AG09309 (cell line): ENCODE measurements at places on chromosomes 5 and 9.

GRCh38 chr9:90002397-90003271 lies 397.8 kb downstream of the GADD45G start:
- DNase-seq = no peak

DNA sequence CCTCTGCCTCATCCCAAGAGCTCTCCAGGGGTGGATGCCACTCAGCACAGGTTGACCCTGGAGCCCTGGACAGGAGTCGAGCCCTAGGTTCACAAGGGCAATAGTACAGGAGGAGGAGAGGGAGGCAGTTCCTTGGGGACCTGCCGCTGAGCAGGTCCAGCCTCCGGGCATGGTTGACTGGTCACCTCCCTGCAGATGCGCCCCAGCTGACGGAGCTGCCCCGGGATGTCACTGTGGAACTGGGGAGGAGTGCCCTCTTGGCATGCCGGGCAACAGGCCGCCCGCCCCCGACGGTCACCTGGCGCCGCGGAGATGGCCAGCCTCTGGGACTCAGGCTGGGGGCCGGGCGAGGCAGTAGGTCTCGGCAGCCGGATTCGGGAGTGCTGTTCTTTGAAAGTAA lies 53.7 kb downstream of the HMCN2 start:
- DNase-seq = no peak

GRCh38 chr9:133463234-133463863 lies 3.6 kb downstream of the CACFD1 start:
- DNase-seq = no peak

- no peak for DNase-seq
Observed at GRCh38 chr9:105244734-105245028, 230 bp downstream of the SLC44A1 start.
